Fibroblast of skin of left biceps (primary cell): ENCODE measurements at places on chromosomes 1 and 21.

DNA sequence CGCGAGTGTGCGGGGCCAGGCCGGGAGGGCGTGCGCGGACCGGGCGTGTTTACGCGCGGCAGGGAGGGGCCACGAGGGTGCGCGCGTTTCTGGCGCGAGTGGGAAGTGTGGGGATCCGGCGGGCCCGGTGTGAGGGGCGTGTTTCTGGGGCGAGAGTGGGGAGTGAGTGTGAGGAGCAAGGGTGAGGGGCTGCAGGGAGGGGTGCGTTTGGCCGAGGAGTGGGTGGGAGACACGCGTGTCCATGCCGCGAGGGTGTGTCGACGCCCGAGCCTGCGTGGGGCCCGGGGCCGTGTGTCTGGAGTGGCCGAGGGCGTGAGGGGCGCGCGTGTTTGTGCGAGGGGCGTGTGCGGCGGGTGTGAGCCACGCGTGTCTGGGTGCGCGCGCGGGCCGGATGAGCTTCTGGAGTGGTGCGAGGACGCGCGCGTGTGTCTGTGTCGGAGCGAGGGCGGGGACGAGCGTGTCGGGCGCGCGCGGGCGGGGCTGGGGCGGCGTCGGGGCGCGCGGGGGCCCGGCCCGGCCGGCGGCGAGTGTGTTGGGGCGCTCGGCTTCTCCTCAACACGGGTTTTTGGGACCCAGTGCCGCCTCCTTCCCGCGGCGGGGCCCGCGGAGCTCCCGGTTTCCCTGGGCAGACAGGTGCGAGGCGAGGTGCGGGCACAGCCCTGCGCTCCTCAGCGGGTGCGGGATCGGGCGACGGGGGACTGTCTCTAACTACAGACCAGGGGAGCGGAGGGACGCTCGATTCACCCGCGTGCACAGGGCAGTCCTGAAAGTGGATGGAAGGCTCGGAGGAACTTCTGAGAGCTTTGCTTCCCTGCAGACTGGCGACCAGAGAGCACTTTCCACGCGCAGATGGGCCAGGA lies 65.8 kb upstream of the VAMP3 start:
- DNase-seq, result no peak

DNA sequence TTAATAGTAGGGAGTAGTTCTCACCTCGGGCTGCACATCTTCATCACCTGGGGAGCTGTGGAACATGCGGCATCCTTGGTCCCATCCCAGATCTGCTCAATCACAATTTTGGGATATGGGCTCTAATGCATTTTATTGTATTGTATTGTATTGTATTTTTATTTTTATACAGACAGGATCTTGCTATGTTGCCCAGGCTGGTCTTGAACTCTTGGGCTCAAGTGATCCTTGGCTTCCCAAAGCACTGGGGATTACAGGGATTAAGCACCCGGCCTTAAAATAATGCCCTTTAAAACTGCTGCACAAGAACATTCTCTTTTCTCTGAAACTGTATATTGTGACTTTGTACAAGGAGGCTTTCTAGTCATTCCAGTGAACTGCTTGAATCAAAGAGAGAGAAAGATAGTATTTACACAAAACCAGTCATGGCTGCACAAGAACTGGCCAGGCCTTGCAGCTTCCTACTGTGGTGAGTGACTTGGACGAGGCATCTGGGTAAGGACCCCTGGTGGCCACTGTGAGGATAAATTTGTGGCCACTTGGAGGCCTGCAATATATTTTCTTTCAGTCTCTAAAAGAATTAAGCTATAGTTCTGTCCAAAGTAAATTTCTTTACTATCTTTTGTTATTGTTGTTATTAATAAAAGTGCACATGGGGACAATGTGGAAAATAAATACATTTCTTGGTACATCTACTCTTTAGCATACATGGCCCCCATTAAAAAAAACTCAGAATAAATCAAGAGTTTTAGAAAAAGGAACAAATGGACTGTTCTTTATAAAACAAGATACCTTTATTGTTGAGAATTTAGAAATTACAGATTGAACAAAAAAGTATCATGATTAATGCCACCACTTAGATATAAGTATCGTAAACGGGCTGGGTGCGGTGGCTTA lies 48.0 kb downstream of the TBCE start:
- DNase-seq, result no peak

GRCh38 chr1:165635329-165635728 lies 4.3 kb downstream of the MGST3 start:
- DNase-seq, result no peak

- no peak for DNase-seq
Observed at GRCh38 chr1:164858096-164858632, 299.2 kb downstream of the PBX1 start.

DNA sequence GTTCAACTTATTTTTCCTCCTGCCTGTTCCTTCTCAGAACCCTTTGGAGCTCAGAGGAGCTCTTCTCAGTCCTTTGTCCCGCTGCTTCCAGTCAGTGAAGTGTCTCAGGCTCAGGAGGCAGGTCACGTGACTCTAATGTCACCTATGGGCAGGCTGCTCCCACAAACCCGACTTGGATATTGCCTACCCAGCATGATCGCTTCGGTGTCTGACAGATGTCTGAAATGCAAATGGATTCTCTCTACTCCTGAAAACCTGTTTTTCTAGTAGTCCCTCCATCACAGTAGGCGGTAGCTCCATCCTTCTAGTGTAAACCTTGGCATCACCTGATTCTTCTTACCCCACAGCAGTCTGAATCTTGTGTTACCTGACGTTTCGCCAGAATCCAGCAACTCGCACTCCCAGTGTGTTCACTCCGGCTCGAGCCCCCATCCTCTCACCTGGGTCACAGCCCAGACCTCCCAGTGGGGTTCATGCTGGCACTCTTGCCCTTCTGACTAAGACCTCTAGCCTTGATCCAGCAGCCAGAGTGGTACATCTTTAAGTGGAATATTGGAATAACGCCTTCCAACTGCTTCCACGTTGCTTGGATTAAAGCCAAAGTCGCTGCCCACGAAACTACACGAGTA lies 5.4 kb downstream of the PADI6 start:
- no peak for DNase-seq

DNA sequence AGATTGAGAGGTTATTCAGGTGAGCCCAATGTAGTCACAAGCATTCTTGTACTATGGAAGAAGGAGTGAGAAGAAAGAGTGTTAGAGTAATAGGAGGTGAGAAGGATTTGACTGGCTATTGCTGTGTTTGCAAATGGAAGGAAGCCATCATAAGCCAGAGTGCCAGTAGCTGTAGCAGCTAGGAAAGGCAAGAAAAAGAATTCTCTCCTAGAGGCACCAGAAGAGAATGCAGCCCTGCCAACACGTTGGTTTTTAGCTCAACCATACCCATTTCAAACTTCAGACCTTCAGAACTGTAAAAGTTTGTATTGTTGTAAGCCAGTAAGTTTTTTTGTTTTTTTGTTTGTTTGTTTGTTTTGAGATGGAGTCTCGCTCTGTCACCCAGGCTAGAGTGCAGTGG lies 8.9 kb upstream of the IL12RB2 start:
- DNase-seq, result no peak

DNA sequence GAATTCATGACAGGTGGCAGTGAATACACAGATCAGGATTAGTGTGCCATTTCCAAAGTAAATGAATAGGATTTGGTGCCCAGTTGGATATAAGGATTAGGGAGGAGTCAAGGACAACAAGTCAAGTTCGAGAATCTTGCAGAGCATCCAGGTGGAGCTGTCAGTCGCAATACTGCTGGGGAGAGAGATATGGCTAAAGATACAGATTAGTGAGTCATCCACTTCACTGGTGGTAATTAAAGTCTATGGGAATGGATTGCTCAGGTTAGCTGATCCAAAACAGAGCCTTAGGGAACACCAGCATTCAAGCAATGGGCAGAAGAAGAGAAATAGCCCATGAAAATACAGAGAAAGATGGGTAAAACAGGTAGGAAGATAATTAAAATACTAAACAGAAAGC lies 26.8 kb downstream of the BCAS2 start:
- DNase-seq, result no peak

GRCh38 chr1:156167536-156167935 lies 14.2 kb downstream of the SEMA4A start:
- peak; percentile 22 for DNase-seq

- no peak for DNase-seq
Observed at GRCh38 chr1:41020109-41020576, 1.4 kb downstream of the SLFNL1 start.

GRCh38 chr1:173871091-173871490 lies 2.9 kb downstream of the ZBTB37 start:
- no peak for DNase-seq

DNA sequence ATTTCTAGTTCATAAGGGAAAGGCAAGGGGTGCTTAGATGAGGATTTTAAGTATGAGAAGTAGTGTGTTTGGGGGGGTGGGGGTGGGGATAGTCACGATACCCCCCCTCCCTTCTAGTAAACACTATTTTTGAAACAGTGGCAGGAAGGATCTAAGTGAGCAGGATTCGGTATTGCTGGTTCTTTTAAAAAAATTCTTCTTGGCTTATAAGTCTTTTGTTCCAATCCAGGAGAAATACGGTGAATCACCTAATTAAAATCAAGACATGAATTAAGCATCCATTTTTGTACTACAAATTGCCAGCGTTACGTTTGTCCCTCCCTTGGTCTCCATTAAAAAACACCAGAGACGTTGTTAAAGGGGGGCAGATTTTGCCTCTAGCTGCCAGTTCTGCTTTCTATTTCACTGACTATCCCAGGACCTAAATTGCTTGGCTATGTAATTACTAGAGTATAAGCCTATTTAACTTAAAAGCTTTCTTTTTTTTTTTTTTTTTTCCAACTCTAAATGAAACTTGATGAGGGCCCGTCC lies 911 bp downstream of the LMO4 start:
- no peak for DNase-seq

- DNase-seq, result no peak
Observed at GRCh38 chr1:198184516-198184915, 27.7 kb downstream of the NEK7 start.
